ENCODE measurements at places on chromosomes 12 and 14.

DNA sequence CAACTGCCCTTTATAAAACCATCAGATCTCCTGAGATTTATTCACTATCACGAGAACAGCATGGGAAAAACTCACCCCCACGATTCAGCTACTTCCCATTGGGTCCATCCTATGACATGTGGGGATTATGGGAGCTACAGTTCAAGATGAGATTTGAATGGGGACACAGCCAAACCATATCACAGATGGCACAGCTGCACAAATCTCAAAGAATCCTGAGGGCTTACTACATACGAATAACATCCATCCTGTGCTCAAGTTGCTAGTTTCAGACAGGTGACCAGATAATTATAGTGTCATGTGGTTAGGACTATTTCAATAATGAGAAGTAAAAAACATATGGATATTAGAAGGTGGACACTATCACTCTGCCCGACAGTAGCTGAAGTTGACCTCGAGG lies 211.2 kb downstream of the NUAK1 start:
- DNase-seq = no peak

GRCh38 chr12:110281549-110282299 lies 677 bp downstream of the ATP2A2 start:
- DNase-seq = peak; percentile 70

DNA sequence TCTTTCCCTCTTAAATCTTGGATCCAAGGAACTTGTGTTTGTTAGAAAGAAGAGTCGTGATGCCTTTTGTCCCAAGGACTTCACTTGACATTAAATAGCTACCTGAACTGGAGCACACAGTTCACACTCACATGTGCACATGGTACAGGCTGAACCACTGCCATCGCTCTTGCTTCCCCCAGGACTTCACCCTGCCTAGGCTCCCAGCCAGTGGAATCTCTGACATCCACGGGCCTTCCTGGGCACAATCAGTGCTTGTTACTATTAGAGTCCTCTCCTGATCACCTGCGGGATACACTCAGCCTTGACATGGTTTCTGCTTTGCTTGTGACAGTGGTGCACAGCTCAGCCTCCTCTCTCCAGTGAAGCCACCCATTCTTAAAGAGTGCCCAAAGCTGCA lies 49.1 kb upstream of the KCNA5 start:
- DNase-seq = no peak

DNA sequence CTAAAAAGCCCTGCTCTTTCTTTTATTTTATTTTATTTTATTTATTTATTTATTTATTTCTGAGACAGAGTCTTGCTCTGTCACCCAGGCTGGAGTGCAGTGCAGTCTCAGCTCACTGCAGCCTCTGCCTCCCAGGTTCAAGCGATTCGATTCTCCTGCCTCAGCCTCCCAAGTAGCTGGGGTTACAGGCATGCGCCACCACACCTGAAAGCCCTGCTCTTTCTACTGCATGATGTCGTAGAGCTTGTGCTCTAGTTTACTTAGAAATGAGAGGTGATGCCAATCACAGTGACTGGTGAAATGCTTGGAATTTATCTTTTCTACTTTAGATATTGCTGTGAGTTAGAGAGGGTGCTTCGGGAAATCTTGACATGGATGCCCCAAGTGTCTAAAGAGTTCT lies 54.5 kb downstream of the DAD1 start:
- no peak for DNase-seq

GRCh38 chr12:7602277-7602676 lies 63.4 kb downstream of the APOBEC1 start:
- DNase-seq = no peak

- DNase-seq = no peak
These were observed 72.3 kb downstream of the B4GALNT3 start for GRCh38 chr12:531951-532585.

- no peak for DNase-seq
These were observed 53.1 kb downstream of the TMEM30B start for GRCh38 chr14:61227884-61228591.

DNA sequence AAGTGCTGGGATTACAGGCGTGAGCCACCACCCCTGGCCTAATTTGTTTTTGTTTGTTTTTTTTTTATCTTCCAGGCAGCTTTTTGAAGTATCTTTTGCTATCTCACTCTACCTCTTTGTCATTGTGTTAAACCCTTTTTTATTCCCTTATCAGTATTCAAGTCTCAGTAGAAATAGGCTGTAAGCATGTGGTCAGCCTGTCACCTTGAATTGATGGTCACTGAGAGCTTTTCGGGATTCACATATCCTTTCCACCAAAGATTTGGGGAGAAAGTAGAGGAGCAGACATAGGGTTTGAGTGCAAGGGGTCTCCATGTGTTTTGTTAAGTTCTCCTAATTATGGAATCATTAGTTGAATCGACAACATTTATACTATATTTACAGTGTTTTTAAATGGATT lies 36.4 kb downstream of the TMPO start:
- DNase-seq = no peak

DNA sequence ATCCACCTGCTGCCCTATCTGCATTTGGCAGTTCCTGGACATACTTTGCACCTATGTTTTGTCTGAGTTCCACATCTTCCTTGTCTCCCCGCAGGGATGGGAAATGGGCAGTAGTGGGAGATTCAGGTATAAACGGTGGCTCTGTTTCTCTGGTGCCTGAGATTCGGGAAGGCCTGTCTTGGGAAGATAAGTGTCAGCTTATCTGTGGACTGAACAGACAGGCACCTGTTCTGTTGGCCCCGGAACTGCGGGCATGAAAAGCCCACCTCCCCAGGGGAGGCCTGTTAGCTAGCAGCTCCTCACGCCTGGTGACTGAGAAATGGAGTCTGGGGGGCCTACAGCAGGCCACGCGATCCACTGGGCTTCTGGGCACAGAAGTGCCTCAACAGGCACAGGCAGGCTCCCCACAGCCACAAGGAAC lies 5.8 kb downstream of the PHB2 start:
- DNase-seq = no peak

DNA sequence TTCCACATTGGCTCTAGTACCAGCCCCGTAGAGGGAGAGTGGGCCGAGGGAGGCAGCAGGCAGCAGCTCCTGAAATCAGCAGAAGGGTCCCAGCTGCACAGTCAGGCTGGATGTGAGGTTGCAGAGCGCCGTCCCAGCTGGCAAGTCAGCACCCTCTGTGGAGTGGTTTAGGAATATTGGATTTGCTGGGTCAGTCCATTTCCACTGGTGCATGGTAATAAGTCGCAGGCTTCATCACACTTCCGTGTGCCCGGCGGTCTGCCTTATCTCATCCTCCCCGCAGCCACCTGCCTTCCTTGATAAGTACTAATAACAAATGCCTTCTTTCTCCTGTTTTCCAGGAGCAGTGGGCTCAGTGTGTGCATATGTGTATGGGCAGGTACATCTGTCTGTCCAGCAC lies 112.9 kb downstream of the TSPAN9 start:
- DNase-seq = no peak

DNA sequence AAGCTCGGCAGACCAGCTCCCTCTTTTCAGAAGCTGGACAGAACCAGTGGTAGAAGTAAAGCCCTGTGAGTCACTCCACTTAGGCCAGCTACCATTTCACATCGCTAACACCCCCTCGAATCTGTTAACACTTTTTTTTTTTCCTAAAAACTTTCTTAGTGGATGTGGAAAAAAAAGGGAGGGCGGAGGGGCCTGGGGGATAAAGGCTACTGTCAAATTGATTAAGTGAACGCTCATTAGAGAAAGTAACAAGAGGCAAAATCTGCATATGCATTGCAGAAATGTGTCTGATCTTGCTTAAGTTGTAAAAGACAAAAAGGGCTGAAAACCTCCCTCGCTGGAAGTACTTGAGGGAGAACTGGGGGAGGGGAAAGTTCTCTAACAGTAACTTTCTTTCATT lies 86.6 kb upstream of the OTX2 start:
- no peak for DNase-seq

GRCh38 chr14:105622329-105622955 lies 96.1 kb downstream of the TMEM121 start:
- DNase-seq = no peak

GRCh38 chr14:64707661-64708060 lies 3.4 kb downstream of the PLEKHG3 start:
- DNase-seq = no peak

DNA sequence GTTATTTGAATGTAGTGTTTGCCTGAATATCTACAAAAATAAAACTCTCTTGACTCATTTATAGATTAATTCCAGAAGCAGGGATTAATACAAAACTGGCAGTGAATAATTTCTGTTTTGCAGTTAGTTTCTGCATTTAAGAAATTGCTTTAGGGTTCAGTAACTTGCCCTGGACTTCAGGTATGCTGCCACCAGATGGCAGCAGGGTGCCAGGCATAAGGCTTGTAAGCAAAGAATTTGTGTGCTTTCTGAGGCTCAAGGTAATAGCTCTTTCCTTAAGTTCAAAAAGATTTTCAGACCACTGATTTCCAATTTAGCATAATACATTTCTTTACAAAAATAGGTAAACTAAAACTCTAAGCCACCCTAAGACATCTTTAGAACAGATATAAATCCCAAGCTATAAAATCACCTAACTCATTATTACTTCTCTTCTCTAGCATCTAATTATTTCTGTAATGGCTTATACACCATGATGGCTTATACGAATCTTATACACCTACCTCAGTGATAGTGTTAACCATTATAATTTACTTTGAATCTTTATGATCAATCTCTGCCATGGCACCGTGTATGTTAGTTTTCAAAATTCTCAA lies 398.3 kb downstream of the APAF1 start:
- peak; percentile 60 for DNase-seq

GRCh38 chr12:91332302-91332701 lies 149.7 kb upstream of the DCN start:
- no peak for DNase-seq

DNA sequence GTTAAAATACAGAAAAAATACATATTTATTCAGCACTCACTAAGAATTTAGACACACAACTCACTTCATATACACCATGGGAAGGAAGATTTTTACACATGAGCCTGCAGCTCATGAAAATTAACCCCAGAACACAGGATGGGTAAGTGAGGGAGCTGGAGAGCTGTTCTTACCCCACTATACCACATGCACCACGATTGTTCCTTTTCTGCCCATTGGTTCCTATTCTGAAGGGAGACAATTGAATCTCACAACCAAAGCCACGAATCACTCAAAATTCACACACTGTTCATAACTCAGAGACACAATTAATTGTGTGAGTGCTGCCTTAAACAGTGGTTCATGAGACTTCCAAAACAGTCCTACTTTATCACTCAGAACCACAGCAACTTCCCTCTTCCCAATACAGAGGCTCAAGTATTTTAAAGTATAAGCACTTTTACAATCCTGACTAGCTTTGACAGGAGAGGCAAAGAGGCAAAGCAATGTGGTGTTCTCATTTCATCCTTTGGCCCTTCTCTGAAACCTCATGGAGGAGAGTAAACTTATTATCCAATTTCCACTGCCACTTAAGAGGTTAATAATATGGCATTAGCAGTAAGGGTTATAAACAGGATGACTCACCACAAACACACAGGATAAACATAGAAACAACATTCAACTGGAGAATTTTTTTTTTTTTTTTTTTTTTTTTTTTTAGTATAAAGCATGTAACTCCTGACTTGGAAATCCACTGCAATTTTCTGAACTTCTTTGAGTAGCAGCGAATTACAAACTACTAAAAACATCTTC lies 59.5 kb downstream of the ITPR2 start:
- DNase-seq = no peak

DNA sequence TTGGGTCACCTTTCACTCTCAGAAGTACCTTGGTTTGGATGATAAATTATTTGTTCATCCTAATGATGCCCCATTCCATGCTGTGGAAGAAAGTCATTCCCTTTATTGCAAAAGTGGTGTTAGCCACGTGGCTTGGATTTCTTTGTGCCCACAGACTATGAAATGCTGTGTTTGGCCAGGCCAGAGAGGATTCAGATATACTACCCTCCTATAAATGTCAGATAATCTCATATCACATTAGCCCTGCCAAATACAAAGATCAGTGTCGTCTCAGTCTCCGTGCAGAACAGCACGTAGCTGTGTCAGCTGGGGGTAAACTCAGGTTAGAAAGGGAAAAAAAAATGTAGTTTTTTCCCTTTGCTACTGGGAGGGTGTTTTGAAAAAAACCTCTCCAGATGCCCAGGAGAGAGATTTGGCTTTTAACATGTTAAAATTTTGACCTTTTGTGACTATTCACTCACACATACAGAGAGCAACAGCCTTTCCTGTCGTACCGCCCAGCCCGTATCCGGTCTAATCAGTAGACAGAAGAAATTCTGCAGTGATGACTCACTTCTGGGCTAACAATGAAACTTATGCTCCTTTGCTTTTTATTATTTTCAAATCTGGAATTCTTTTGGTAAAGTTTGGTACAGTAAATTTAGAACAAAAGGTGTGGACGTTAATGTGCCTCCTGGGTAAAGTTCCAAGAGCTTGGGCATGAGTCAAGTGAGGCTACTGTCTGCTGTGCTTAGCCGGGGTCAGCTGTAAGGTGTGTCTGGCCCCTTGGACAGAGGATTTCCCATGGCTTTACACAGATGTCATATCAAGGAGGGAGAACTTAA lies 8.5 kb upstream of the PTPRB start:
- no peak for DNase-seq

- DNase-seq = no peak
These were observed 283.0 kb upstream of the RTL1 start for GRCh38 chr14:101186544-101186943.

DNA sequence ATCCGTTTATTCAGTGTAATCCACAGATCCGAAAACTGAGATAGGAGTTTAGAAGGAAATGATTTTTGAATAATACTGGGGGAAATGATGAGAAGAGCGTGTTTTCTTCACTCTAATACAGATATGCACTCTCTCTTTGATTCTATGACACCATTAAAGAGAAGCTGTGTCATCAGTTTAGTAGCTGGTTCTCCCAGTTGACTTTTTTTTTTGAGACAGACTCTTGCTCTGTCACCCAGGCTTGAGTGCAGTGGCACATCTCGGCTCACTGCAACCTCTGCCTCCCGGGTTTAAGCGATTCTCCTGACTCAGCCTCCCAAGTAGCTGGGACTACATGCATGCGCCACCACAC lies 48.4 kb upstream of the EML1 start:
- DNase-seq = no peak

- DNase-seq = no peak
These were observed 502 bp upstream of the RALGAPA1 start for GRCh38 chr14:35809597-35809996.

DNA sequence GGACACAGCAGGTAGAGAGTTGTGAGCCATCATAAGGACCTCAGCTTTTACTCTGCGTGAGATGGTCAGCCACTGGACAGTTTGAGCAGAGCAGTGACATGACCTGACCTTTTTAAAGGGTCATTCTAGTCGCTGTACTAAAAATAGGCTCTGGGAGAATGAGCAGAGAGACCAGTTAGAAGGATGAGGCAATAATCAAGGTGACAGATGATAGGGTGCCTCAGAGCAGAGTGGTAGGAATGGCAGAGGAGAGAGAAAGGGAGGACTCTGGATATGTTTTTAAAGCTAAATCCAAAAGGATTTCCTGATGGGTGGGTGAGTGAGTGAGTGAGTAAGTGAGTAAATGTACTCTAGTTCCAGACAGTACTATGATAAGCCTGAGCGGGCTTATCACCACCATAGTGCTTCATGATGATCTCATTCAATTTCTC lies 83.6 kb upstream of the ARHGAP5 start:
- no peak for DNase-seq

DNA sequence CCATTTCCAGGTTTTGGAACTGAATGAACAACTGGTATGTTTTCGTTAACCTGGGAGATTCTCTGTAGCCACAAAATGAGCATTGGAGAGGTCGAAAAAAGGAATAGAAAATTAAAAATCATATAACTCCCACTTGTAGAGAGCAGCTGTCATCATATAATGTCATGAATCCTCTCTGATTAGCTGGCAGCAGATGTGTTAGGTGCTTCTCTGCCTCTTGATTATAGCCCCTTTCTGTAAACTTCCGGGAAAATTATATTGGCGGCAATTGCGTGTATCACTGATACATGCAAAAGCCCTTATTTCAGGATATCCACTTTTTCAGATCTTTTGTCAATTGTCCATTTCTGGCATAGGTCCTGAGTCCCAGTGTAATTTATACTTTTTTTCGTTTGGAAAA lies 31.7 kb downstream of the FGD4 start:
- no peak for DNase-seq

Measured in progenitor cell of endocrine pancreas (in vitro differentiated cells).